ENCODE measurements at places on chromosomes 2 and 18.

DNA sequence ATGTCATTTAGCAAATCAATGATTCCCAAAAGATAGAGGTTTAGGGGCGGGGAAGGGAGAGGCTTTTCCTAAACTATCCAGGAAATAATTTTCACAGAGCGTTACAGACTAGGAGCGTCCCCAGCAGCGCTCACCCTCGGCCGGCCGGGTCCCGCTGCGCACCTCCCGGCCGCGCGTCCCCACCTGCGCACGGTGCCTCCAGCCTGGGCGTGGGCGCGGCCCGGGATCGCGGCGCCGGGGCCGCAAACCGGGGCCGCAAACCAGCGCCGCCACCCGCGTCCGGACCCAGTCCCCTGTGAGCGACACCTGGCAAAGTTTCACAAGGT lies 684 bp upstream of the ZCCHC2 start:
- DNase-seq: no peak

DNA sequence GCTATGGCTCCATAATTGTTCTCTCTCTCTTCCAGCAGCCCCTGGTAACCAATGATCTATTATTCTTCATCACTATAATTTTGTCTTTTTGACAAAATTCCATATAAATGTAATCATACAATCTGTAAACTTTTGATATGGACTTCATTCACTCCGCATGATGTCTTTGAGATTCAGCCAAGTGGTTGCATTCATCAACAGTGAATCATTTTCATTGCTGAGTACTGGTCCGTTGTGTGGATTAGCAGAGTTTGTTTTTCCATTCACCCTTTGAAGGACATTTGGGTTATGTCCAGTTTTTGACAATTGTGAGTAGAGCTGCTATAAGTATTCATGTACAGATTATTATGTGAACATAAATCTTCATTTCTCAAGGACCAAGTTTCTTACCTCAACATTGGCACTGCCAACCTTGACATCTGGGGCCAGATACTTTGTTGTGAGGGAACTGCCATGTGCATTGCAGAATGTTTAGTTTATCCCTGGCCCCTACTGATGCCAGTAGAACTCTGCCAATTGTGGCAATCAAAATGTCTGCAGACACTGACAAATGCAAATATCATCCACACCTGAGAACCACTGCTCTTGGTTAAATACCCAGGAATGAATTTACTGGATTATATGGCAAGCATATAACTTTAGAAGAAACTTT lies 48.4 kb upstream of the BCL2L11 start:
- DNase-seq: no peak

GRCh38 chr2:88048541-88048940 lies 7.0 kb downstream of the KRCC1 start:
- no peak for DNase-seq

DNA sequence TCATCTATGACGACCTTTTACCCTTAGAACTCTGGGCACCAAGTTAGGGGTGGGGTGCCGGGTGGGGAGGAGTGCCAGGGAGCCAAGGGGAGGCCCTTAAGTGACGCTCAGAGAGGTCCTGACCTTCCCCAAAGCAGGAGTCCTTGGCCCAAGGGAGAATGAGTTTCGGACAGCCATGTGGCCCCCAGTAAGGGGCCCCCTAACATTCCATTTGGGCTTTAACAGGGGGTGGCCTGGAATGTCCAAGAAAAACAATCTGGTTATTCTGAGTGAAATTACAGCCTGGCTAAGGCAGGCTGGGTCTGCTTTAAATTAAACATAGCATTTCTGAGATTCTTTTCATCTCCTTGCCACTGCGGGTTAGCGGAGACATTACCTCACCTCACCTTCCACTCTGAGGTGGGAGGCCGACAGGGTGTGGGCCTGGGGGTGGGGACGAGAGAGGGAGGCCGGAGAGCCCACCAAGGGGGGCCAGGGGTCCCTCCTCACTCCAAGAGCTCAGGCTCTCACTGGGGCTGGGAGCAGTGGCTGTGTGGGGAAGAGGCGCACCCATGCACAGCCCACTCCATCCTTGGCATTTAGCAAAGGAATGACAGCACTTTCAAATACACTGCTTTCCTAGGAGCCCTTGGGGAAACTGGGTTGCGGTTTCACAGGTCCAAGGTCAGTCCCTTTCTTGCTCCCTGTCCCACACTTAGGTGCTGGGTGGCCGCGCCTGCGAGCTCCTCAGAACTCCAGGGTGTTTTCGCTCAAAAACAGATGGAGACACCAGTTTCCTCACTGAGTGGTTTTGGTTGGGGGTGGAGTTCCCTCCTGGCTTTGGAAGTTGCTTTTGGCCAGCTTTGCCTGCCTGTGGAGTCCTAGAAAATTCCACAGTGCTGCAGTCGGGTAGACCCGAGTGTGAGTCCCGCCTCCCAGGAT lies 107.4 kb downstream of the POLR1A start:
- DNase-seq: peak; percentile 87

DNA sequence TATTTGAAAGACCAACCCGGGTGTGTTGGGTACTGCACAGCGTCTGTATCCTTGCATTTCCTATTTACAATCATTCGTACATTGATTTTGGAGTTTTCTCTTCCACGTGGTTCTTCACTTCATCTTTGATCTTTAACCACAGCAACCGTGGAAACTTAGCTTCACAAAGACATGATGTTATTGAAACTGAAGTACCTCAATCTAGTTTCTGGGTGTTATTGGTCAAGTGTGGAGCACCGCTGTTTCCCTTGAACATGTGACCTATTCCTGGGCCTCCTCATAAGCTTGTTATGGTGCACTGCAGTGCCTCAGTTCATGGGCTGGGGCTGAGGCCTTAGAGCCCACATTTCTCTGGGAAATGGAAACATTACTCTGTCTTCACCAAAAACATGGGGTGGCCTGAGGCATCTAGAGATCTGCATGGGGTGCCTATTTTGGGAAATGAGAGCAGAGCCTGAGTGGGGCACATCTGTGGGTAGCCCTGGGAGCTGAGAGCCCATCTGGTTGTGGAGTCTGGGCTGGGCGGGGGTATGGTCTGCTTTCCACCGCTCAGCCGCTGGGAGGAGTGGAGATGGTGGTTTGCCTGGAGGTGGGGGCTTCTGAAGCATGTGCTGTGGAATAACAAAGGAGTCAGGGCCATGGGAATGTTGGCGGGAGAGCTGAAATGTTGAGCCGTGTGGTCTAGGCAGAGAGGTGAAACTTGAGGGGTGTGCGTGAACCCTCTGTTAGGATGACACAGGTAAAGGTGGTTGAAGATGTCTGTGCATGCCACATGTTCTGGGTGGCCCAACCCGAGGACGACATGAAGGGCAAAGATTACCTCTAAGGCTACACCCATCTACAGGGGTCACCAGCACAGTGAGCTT lies 37.4 kb downstream of the ZNF236 start:
- no peak for DNase-seq

- DNase-seq: no peak
Measured at GRCh38 chr2:70930371-70931329, 5.0 kb upstream of the ATP6V1B1 start.

DNA sequence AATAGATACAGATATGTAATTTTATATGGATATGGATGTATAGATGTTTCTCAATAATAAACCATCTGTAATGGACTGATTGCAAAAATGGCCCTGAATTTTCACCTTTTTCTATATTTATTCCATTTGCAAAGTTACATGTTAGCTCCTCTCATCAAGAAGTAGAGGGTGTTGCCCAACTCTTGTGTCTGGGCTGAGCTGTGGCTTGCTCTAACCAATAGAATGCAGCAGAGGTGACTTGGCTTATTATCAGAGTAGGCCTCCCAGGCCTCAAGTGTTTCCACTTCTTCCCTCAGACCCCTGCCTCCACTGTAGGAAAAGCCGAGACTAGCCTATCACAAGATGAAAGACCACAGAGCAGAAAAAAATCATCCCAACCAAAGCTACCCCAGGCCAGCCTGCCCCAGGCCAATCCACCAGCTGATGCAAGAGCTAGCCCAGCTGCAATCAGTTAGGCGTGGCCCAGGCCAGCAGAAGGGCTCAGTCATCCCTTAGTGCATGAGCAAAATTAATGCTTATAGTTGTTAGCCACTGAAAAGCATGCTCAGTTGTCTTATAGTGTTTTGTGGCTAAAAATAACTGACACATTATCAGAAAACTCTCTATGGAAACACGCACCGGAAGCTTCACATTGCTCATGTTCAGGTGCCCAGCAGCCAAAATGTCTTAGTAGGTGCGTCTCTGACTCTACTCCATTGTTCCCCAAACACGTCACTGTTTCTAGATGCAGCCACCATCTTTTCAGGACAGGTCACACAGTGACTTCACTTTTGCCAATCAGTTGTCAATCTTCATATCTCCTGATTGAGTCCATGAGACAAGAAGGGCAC lies 464.0 kb downstream of the FBXO15 start:
- no peak for DNase-seq

GRCh38 chr2:134466141-134466540 lies 212.3 kb downstream of the MGAT5 start:
- DNase-seq: no peak

DNA sequence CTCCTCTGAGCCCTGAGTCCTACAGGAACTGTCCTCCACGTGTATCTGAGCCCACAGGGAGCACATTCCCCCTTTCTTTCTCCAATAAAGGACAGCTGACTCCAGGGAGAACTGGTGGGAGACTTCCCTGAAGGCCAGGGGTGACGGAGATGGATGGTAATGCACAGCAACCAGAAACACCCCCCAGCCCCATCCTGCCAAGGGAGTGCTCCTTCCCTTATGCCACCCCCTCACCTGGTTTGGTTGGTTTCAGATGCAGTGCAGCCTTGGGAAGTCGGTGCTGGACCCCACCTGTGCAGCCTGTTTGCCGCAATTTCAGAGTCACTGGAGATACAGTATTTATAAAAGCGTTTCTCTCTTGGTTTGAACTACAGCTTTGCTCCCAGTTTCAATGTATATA lies 24.0 kb downstream of the GPR55 start:
- DNase-seq: no peak

- DNase-seq: no peak
Measured at GRCh38 chr2:18516112-18516511, 44.3 kb downstream of the RDH14 start.

GRCh38 chr2:127183771-127184170 lies 36.3 kb downstream of the CYP27C1 start:
- DNase-seq: peak; percentile 11

- no peak for DNase-seq
Measured at GRCh38 chr2:225637259-225637658, 237.7 kb downstream of the NYAP2 start.

DNA sequence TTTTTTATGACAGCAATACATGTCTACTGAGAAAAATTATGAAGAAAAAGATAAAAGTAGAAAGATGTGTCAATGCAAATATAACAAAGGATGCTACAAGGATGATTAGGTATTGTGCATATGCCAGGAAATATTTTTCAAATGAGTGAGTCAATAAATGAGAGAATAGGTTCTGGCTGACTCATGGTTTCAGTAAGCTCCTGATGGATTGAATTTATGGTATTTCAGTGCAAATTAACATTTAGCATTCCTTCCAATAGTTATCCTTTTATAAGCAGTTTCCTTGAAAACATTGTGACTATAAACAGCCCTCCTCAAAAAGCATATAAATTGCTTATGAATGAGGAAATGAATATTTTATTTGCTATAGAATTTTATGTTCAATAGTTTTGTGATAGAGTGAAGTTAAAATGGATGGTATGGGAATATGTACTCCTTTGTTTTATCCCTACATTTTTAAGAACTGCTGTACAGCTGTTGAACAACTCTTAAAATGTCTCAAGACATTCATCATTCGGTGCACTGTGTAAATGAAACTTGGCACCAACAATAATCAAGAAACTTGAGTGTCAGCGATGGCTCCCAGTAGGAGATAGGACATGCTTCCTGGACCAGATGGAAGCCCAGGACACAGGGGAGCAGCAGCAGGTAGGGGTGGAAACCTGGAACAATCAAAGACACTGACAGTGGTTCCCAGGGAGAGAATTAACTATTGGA lies 144.7 kb downstream of the PMAIP1 start:
- no peak for DNase-seq

GRCh38 chr2:234630801-234631261 lies 133.9 kb upstream of the ARL4C start:
- no peak for DNase-seq

DNA sequence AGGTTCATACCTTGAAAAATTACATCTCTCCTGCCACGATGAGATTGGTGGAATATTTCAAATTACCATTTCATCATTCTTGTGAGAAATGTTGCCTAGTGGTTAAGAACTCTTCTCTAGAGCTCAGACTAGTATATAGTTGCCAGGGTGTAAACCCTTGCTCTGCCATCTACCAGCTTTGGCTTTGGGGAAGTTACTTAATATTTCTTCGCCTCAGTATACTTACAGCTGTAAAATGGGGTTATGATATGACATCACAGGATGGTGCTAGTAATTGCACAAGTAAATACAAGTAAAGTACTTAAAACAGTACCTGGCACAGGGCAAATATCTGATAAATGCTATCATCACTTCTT lies 1.5 kb downstream of the SPOPL start:
- no peak for DNase-seq

- no peak for DNase-seq
Measured at GRCh38 chr2:174224665-174225288, 23.6 kb downstream of the OLA1 start.

GRCh38 chr2:241877989-241878970 lies 8.8 kb downstream of the RTP5 start:
- DNase-seq: no peak

- DNase-seq: no peak
Measured at GRCh38 chr2:96233436-96233835, 24.8 kb upstream of the STARD7 start.

DNA sequence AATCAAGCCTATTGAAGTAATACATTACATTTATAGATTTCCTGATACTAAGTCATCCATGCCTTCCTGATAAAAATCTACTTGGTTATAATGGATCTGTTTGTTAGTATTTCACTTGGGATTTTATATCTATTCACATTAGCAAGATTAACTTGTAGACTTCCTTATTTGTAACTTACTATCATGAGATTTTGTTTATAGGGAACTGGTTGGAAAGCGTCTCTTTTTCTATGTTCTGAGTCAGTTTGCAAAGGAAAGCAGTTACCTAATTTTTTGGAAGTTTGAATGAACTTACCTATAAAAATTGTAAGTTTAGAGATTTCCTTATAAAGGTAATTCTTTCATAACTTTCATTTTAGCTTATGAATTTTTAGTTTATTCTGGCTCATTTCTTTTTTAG lies 141.4 kb downstream of the SMAD7 start:
- no peak for DNase-seq

- peak; percentile 63 for DNase-seq
Measured at GRCh38 chr2:240915526-240916341, 9.6 kb downstream of the CROCC2 start.

- no peak for DNase-seq
Measured at GRCh38 chr2:218465987-218466633, 47.2 kb downstream of the VIL1 start.

- no peak for DNase-seq
Measured at GRCh38 chr2:202560200-202560599, 74.6 kb upstream of the FAM117B start.

- DNase-seq: no peak
Measured at GRCh38 chr2:101762451-101763171, 65.1 kb downstream of the MAP4K4 start.

Data from ascending aorta (tissue), 2 donors.